ENCODE measurements at places on chromosomes 1 and 21. TPM values are rescaled to one million over a fixed set of nuclear protein-coding genes. Genes with fewer than 3 reads are reported as not detected.

The ARHGEF10L gene
- total RNA-seq: 15.7 TPM

The PPP1R8 gene
- 35.2 TPM for total RNA-seq

The RBM11 gene
- total RNA-seq: not detected

The GBP5 gene
- under 0.01 TPM for total RNA-seq

The JTB gene
- total RNA-seq: 109 TPM

The TRABD2B gene
- total RNA-seq: not detected

The SPRR2G gene
- total RNA-seq: not detected

The KRTAP19-3 gene
- total RNA-seq: not detected

The GJA8 gene
- not detected for total RNA-seq

The S100A2 gene
- total RNA-seq: 2.1 TPM

The KCND3 gene
- 0.22 TPM for total RNA-seq

The GPR25 gene
- total RNA-seq: not detected

The GFI1 gene
- 0.57 TPM for total RNA-seq

The ANKRD65 gene
- under 0.01 TPM for total RNA-seq

The TMEM240 gene
- 4.4 TPM for total RNA-seq

The KHDC4 gene
- 26.3 TPM for total RNA-seq

The ATP6V1G3 gene
- not detected for total RNA-seq

The CRYAA gene
- not detected for total RNA-seq

The CFAP74 gene
- not detected for total RNA-seq

The C1orf87 gene
- not detected for total RNA-seq

The OR2T29 gene
- total RNA-seq: not detected

The MXRA8 gene
- 367 TPM for total RNA-seq

The SPAG17 gene
- total RNA-seq: not detected

The U2AF1 gene
- 47.7 TPM for total RNA-seq

The ILDR2 gene
- total RNA-seq: 0.14 TPM

The OR2T11 gene
- not detected for total RNA-seq

The KCNK1 gene
- 0.22 TPM for total RNA-seq

The EDARADD gene
- 0.43 TPM for total RNA-seq

The ANGPTL3 gene
- not detected for total RNA-seq

The FGR gene
- not detected for total RNA-seq

The CLDN17 gene
- not detected for total RNA-seq

The TYW3 gene
- 11.4 TPM for total RNA-seq

The LY9 gene
- not detected for total RNA-seq

The CFHR4 gene
- not detected for total RNA-seq

The TMIGD3 gene
- total RNA-seq: 0.14 TPM

The ASCL5 gene
- not detected for total RNA-seq

The KRTAP6-3 gene
- total RNA-seq: not detected

The VSIG8 gene
- 0.43 TPM for total RNA-seq

The ITLN1 gene
- total RNA-seq: not detected

The TTC24 gene
- not detected for total RNA-seq

Data from placental pericyte (primary cell).